ENCODE measurements at places on chromosomes 1 and 21.

GRCh38 chr1:230713915-230714764 is at the start of gene AGT:
AGT (minus strand) TSS chr1:230714122; CDS start chr1:230710823, 3,299 bp downstream.
- DNase-seq = peak; percentile 26

DNA sequence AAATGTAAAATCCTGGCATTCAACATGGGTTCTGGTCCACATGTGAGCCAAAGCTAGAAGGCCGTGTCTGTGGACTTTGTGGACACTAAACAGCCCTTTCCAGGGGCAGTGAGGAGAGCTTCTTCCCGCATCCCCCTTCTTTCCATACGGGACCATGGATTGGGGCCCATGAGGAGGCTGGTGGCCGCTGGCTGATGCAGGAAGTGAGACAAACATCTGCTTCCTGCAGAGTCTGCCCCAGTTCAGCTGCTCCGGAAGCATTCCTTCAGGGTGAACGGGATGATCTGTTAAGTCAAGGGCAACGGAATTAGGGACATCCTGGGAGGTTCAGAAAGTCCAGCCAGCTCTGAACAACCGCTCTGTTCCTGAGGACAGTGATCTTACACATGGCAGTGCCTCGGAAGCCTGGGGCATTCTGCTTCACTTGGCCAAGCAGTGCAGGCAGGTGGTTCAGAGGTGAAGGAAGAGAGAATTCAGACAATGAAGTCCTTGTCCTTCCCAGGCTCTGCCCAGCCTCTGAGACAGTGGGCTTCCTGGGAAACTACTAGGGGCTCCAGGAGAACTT is 1.5 kb downstream of the CA6 start:
- no peak for DNase-seq

GRCh38 chr1:17277511-17278159 is 28.7 kb downstream of the PADI3 start:
- DNase-seq = no peak

DNA sequence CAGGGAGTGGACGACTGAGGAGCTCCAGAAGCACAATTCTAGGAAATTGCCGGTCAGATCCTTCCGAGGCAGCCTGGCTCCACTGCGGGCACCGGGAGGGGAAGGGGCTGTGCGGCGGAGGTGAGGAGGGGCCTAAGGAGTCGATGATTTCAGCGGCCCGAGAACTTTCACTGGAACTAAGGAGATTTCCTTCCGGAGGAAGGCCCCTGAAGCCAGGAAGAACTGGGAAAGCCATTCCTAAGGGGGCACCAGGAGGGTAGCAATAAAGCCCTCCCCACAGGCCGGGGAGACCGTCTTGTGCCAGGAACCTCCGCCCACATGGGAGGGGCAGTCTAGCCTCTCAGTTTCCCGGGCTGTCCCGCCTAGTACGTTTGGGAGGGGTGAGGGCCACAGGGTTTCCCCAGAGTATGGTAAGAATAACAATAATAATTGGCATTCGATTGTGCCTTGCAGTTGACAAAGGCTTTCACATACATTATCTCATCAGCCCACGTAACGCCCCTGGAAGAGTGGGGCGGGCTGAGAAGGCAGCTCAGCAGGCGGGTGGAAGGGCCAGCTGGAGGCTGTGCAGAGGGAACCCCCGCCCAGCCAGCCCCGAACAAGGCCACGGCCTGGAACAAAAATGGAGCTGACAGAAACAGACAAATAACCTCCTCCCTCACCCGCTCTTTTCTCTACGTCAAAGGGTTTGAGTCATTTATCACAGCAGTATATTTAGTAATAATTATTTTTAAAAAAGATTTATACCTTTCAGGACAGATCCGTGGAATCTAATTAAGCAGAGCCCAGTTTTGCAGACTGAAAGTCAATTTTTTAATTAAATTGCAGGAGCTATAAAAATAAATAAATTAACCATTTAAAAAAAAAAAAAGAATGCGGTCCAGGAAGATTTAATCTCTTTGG is 19.8 kb downstream of the NPR1 start:
- DNase-seq = no peak

- DNase-seq = no peak
Observed at GRCh38 chr1:83060651-83061390, 938.1 kb downstream of the TTLL7 start.

DNA sequence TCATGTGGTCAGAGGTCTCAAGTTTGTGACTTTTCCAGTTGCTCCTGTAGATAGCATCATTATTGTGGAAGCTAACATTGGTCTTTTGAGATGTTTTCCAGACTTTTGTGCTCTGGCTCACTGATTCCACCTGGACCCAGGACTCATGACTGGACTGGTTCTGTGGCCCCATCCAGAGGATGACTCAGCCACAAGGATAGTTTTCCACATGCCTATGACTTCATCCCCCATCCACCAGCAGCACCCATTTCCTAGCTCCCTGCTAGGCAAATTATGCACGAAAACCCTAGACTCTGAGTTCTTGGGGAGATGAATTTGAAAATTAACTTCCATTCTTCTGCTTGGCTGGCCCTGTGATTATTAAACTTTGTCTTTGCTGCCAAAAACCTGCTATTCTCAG is 949.3 kb downstream of the MRPL39 start:
- no peak for DNase-seq

GRCh38 chr1:203555511-203556046 is 61.6 kb downstream of the OPTC start:
- no peak for DNase-seq

DNA sequence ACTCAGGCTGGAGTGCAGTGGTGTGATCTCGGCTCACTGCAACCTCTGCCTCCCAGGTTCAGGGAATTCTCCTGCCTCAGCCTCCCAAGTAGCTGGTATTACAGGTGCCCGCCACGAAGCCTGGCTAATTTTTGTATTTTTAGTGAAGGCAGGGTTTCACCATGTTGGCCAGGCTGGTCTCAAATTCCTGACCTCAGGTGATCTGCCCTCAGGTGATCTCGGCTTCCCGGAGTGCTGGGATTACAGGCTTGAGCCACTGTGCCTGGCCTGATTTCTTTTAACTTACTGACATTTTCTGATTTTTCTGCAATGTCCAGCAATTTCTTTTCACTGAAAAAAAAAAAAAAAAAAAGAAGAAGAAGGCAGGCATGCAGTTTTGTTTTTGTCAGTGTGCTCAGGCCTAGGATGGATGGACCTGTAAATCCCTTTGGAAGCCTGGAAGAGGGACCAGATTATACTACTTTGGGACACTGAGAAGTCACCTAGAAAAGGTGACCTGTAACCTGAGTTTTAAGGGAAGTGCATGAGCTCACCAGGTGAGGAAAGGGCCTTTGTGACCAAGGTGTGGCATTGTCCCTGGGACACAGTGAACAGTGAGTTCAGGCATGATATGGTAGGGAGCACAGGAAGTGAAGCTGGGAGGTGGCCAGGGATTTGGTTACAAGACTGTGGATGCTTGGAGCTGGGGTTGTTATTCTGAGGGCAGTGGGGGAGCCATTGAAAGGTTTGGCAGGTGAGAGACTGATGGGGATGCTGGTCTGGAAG is 2.7 kb upstream of the TMEM61 start:
- no peak for DNase-seq

DNA sequence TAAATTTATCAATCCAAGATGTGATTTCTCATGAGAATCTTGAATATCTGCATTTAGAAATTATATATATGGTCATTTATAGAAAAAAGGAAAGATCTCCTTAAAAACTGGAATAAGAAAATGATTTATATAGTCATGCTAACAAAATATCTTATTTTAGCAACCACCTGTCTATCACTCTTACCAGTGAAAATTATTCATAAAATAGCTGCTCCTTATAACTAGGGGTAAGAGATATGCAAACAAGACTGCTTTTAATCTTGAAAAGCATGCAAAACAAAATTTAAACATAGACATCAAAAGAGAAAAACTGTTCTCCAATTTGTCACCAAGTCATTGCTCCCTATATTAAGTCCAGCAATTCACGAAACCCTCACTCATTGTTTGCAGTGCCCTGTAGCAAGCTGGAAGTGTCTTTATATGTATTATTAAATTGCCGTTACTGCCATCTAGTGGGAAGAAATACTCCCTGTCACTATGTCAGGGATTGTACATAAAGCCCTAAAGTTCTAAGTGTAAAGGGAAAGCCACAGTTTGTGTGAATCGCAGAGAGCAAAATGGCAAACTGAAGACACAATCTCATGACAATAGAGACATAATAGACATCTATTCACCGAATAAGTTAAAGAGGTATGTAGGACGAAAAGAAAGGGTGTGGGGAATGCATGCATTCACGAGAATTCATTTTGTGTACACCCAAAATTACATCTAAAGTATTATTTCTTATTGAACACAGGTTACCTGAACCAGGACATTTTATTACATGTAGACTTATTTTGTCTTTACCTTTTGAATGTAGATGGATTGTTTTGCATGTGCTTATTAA is 600.5 kb downstream of the USP25 start:
- DNase-seq = peak; percentile 23

GRCh38 chr21:31531967-31532366 is 127.5 kb upstream of the SOD1 start:
- no peak for DNase-seq

DNA sequence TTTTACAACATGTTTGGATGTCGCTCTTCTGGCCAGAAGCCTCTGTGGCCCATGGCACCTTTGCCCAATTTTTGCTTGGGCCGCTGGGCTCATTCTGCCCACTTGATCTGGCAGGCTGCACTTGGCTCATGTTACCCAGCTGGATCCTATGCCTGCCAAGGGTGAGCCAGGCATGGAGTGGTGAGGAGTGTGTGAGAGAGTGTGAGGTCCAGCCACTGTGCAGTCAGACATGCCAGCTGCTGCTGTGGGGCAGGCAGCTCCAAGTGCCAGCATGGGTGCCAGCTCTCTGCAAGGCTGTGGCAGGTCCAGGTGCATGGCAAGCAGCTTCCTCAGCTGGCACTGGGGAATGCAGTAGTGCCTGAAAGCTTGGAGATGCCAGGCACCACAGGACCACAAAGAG is 71.0 kb downstream of the EBNA1BP2 start:
- no peak for DNase-seq

DNA sequence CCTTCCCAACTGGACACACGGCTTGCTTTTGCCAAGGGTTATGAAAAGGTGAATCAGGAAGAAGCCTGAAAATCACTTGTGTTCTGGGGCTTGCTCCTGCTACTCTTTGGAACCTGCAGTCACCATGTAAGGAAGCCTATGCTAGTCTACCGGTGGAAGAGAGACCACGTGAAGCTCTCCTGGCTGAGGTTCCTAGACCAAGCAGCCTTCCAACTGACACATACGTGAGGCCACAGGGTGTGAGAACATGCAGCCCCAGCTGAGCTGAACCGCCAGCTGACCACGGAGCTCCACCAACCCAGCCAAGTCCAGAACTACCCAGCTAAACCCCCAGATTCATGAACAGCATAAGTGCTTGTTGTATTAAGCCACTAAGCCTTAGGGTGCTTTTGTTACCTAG is 72.8 kb upstream of the KRTAP19-8 start:
- no peak for DNase-seq

DNA sequence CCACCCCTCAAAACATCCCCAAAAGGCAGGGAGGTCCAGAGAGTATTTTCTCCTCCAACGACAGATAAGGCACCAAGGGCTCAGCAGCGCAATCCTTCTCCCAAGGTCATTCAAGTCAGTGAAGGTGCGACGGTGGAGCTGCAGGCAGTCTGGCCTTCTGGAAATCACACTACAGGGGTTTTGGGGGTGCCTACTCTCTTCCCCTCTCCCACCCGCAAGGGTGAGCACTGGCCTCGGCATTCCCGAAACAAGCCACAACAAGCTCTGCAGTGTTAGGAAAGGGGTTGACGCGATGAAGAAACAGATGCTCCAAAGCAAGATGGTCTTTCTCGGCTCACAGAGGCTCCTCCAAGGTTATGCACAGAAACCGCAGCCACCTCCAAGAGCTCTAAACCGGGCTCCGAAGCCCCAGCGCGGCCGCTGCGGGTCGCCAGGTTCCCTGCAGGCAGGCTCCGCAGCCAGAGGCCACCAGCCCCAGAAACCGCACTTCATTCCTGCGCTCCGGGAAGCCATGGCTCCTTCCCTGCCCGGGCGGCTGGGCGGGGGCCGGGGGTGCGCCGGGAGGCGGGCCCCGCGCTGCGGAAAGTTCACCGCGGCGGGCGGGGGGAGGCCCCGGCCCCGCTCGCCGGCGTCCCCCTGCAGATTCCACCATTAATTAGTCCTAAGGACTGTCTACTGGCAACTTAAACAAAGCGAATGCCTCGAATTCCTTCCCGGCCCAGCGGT is 1.1 kb downstream of the LUZP1 start:
- DNase-seq = no peak

DNA sequence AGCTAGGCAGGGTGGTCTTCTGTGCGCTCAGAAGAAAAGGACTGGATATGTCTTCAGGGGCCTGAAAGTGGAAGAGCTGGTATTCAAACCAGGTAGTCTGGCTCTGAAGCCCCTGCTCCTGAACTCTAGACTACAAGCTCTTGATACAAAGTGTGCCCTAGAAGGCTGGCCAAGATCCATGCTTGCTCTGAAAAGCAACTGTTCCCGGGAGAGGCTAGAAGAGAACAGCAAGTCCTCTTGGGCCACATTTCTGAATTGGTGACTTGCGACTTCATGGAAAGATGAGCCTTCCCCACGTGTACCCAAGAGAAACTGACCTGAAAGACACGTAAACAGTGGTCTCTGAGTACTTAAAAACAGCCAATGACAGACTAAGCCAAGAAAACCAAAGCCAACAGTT is 123.3 kb upstream of the GRIK3 start:
- no peak for DNase-seq

DNA sequence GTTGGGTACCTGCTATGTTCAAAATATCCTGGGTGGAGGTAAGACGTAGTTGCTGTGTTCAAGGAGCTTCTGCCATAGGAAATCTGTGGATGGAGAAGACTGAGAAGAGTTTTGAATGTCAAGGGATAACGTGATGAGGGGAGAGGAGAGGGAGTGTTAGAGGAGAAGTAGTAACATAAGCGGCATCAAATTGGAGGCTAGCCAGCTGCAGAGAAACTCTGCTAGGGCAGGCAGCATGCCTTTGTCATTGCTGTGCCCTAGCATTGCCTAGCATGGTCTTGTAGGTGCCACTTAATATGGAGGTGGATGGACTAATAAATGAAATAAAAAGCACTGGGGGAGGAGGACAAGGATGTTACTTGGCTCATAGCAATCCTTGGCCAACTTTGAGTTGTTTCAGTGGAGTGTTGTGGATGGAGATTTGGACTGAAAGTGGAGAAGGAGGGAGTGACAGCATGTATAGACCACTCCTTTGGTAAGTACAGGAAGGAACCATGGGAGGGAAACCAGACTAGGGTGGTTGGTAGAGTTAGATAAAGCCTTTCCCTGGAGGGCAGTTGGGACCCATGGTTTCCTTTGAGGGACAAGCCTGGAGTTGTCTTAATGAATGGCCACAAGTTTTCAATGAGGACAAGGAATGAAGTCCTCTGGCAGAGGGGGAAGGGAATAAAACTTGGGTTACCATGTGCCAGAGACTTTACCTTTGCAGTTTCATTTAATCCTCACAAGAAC is 6.3 kb downstream of the VANGL1 start:
- DNase-seq = no peak

GRCh38 chr1:204262506-204263253 is 48.9 kb upstream of the GOLT1A start:
- no peak for DNase-seq

- DNase-seq = no peak
Observed at GRCh38 chr1:50476800-50477199, 53.6 kb upstream of the DMRTA2 start.

GRCh38 chr1:246795906-246796694 is 71.9 kb downstream of the SCCPDH start:
- DNase-seq = no peak

GRCh38 chr1:232596666-232597303 is 33.1 kb downstream of the SIPA1L2 start:
- no peak for DNase-seq

Data from HTR-8/SVneo (cell line).